NCI-H2227 treated with DMSO at 0.1 percent for 48 hours (cell line): ENCODE measurements at places on chromosomes 5 and 9.
A peak's percentile ranks its signal among the peaks of the same experiment; 100 is the strongest.

GRCh38 chr9:15136646-15137045 is 170.4 kb downstream of the TTC39B start:
- DNase-seq: no peak

DNA sequence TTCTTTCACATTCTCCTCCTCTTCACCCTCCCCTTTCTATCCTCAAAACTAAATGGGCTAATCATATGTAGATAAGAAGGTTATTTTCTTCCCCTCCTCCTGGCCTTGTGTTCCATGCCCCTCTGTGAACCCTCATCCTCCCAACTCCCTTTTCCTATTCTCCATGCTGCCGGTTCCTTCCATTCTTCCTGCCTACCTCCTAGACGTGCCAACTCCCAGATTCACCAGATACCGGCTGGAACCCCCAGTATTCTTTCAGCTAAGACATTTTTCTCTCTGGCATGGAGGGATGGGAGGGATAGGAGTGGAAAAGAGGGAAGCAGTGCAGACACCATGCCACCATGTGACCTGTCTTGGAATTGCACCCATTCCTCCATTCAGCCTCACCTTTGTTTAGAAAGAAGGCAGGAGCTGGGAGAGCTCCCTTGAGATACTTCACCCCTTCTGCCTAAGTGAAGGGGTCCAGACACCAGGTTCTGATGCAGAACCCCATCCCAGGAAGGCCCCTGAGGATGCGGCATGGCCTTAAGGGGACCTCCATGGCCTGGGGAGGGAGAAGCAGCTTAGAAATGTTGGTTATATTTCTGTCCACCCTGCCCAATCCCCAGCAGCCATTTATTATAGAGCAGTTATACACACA is 4.8 kb downstream of the DNAJB5 start:
- DNase-seq: peak; percentile 51

GRCh38 chr5:154254896-154255295 is 64.4 kb downstream of the GALNT10 start:
- DNase-seq: no peak

DNA sequence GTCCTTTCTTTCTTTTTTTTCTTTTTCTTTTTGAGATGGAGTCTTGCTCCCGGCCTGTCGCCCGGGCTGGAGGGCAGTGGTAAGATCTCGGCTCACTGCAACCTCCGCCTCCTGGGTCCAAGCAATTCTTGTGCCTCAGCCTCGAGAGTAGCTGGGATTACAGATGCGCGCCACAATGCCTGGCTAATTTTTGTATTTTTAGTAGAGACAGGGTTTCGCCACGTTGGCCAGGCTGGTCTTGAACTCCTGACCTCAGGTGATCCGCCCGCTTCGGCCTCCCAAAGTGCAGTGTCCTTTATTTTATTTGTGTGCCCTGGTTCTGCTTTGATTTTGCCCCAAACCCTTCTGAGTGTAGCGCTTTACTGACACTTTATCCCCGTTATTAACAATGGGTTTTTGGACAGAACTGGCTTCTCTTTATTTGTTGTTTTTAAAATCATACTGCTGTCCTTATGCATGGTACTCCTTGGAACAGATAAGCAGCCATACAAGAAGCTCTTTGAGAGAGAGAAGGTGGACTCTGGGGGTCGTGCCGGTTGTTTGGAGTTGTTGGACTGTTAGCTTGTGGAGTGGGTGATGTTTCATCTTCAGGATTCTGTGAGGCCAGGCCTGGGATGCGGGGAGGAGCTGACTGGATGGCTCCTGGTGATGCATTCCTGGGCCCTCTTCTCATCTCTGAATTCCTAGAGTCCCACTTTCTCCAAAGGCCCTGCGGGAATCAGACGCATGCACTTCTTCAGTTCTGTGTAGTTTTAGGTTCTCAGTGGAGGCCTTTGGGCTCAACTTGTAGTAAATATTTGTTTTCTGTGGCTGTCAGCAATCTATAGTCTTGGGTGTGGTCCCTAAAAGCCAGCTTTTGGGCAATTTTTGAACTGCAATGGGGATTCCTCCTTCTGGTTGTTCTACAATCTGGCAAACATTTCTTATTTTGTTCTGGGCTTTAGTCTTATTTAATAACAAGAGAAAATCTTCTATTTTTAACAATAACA is 47.8 kb downstream of the PTTG1 start:
- DNase-seq: no peak

DNA sequence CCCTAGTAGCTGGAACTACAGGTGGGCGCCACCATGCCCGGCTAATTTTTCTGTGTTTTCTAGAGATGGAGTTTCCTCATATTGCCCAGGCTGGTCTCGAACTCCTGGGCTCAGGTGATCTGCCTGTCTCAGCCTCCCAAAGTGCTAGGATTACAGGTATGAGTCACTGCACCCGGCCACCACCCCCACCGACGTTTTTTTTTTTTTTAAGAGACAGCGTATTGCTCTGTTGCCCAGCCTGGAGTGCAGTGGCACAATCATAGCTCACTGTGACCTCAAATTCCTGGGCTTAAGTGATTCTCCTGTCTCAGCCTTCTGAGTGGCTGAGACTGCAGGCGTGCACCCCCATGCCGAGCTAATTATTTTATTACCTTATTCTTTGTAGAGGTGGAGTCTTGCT is 38.2 kb downstream of the WDR70 start:
- DNase-seq: no peak

DNA sequence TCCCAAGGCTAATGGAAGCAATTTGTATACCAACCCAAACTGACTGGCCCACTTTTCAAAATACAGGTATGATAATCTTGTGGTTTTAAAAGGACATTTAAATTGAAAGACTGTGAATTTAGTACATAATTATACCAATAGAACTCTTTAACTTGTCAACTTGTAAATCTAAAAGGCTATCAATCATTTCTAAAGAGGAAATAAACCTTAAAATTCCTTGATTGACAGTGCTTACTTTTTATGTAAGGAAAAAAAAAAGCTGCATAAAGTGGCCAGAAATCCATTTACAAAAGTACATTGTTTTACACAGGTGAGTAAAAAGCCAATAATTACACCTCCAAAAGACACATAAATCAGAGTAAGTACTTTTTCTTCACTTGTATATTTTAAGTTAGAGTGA is 367.4 kb downstream of the EBF1 start:
- no peak for DNase-seq

- DNase-seq: no peak
Observed at GRCh38 chr9:131999692-132000551, 79.7 kb downstream of the MED27 start.

DNA sequence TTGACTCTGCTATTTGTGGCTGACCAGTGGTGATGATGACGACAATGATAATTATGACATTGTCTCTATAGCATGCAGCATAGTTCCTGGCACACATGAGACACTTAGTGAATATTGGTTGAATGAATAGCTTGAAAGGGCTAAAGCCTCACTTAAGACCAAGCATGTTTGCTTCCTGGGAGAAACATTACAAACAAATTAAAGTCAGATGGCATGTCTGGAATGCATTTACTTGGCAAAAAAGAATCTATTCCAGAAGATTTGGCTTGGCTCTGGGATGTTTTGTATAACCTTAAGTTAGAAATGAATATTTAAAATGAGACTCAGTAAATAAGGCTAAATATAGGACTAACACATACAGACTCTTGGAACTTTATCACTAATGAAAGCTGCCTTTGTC is 21.6 kb downstream of the GAS1 start:
- DNase-seq: no peak

DNA sequence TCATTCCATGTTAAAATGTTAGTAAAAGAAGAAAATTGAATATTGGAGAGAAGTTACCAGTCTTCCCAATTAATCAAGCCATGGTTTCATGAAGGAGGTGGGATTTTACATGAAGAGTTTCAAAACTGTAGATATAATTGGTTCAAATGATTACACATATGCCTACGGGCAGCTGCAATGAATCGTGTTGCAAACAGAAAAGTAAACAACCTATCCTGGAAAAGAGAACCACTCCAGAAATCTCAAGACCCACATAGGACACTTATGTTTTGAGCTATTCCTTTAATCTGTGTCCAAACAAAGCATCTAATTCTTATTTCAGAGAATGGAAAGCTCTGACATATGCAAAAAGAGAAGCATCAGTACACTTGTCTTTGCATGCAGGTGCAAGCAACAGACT is 340.2 kb downstream of the NDUFS4 start:
- no peak for DNase-seq

DNA sequence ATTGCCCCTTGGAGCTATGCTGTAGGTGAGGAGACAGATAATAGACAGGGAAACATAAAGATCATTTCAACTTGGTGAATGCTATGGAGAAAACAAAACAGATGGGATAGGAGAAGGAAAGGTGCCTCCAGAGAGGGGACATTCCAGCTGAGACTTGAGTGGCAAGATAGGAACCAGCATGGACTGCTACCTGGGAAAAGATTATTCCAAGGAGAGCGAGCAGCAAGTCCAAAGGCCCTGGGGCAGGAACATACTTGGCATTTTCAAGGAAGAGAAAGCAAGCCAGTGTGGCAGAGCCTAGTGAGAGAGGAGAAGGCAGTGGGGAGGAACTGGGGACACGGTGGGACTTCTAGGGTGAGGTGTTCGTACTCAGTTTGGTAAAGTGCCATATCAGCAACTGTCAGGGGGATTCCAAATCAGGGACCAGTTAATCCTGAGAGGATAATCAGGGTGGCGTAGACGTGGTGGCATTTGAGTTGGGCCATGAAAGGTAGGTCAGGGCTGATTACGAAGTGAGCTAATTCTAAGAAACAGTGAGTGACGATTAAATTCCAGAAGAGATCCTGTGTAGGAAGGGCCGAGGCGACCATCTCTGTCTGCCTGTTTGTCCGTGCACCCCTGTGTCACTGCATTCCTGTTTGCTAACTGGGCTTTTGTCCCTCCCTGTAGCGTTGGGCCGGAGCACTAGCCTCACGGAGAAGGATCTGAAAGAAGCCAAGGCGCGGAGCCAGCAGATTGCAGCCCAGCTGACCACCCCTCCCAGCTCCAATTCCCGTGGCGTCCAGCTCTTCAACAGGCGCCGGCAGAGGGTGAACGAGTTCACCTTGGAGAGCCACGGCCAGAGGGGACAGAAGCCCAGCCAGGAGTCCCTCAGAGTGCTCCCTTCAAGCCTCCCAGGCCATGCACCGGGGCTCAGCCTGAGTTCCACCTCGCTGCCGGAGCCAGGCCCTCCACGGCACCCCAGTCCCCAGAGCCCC is 7.1 kb downstream of the SYNPO start:
- no peak for DNase-seq

DNA sequence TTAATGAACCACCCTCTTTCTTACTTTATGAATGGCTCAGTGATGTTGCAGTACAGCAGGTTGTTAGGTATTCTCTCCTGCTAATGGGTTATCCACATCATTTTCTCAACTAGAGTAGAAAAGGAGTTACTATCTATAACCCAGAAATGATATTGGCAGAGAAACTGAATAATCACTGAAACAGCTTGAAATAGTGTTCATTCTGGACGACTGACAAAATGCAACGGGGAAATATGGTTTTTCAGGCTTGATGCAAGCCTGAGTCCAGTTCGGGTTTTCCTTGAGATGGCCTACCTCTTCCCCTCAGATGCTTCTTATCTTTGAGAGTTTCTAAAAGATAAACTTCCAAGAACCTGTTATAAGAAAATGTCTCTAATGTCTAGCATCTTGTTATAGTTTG is 187.3 kb downstream of the RAB3C start:
- no peak for DNase-seq

- DNase-seq: no peak
Observed at GRCh38 chr9:93128715-93129224, 5.3 kb downstream of the NINJ1 start.

DNA sequence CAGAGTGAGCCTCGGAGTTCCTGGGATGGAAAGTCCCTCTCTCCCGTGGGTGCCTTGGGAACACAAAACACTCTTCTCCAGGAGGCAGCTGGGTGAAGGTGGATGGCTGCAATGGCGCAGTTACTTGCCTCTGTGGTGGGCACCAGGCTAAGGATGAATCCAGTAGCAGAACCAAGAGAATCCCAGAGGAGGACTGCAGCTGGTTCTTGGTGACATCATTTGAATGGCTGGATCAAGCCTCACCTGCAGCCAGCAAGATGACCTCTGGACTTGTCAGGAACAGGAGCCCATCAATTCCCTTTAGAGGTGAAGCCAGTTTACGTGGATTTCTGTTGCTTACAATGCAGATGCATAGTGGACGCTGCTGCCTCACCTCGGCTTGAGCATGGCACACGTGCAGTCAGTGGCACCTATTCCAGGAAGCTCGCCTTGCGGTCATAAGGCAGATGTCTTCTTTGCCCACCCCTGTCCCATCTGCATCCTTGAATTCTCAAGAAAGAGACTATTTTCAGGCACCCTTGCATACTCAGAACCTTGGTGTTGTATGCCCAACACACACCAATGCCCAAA is 34.1 kb upstream of the ADAMTS2 start:
- no peak for DNase-seq

GRCh38 chr5:142876817-142877216 is 106.6 kb downstream of the ARHGAP26 start:
- no peak for DNase-seq

DNA sequence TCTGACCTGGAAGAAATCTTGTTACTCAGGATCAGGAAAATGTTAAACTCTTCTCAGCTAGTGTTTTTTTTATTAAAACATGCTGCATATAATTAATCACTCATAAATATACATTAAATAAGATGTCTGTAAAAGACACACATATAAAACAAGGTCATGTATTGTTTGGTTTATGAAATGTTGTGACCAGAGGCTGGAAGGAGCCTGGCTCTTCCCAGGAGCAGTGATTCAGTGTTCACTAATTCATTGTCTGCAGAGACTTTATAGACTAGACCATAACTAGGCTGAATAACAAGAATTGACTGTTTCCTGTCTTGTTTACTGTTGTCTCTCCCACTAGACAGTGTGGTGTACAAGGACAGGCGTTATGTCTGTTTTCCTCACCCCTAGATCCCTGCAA is 49.1 kb upstream of the ANKRD55 start:
- DNase-seq: no peak

DNA sequence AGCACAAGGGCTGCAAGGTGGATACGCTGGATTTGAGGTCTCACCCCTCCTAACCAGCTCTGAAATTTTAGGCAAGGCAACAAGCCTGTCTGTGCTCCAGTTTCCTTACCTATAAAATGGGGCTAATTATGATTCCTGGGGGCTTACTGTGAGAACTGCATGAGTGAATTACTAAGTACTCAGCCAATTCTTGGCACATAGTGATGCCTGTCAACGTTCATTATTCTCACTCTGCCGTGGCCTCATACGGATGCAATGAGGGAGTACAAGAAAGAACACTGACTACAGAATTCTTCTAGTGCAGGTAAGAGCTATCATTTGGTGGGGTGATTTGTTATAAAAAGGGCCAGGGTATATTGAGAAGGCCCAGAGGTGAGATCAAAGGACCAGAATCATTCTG is 16.7 kb downstream of the TNFSF8 start:
- no peak for DNase-seq

DNA sequence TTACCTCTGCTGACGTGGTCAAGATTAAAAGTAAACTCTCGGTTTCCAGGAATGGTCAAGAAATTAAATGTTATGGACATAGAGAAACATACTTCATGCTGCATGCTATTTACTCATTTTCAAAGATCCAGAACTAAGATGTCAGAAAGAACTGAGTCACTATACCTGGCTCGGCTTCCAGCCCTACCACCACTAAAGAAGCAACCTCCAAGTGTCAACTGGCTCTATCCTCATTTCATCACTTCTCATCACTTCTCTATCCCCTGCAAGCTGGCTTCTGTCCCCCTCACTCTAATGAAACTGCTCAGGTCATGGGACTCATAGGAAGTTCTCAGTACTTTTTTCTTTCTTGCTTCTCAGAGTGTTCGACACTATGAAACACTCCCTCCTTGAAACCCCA is 116.2 kb downstream of the CDK5RAP2 start:
- DNase-seq: no peak

- no peak for DNase-seq
Observed at GRCh38 chr9:136561779-136562178, 15.9 kb upstream of the NOTCH1 start.
